COLO829 (cell line): ENCODE measurements at places on chromosomes 6 and 20.

DNA sequence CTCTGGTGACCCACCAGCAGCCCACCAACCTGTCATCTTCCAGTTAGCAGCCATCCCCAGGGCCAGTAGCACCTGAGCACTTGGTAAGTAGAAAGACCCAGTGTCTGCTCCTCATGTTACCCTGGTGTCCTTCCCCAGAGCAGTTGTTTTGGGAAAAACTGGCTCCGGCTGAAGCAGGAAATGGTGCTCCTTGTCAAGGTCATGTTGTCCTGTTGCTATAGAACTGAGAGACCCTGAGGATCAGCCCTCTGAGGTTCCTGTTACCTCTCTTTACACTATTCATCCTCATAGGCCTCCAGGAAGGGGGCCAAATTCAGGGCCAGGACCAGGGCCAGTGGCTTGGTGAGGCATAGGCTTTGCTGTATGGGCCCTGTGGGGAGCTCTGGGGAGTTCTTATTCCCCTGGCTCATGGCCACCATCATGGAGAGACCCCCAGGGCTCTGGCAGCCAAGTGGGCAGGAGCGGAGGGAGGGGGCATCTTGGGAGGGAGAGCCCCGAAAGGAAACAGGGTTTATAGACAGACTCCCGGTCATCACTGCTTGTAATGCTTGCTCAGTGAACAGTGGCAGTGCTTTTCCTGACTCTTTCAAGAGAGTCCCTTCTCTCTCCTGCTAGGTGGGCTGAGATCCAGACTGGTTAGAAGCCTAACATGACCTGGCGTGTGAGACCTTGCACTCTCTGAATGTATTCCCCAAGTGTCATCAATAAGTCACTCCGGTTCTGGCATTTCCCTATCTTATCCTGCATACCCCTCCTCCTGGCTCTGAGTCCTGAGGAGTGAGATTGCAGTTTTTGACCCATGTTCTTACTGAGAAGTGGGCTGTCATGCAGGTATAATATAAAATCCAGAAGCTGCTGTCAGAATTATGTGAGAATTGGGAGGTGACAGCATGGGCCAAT lies 50.7 kb downstream of the PPARD start:
- no peak for DNase-seq

- no peak for DNase-seq
These were observed 33.4 kb downstream of the CTNNBL1 start for GRCh38 chr20:37726971-37727956.

- peak; percentile 88 for DNase-seq
These were observed 55.7 kb upstream of the TNFAIP3 start for GRCh38 chr6:137811121-137811915.

GRCh38 chr6:53529324-53530036 lies 15.4 kb downstream of the GCLC start:
- DNase-seq, result no peak

DNA sequence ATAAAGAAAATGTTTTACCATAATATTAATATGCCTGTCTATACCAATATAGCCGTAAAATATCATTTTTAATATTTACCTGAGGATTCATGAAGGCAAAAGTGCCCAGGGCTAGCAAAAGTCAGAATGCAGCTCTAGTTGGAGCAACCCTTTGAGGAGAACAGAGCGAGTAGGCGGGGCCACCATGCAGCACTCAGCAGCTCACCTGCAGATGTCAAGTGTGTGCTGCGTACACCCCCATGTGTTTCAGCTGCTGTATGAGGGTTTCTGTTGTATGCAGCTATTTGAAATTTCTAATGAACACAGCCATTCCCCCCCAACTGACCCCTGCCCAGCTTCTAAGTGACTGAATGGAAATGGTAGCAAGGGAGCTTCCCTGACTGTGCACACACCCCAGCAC lies 508.0 kb downstream of the QKI start:
- no peak for DNase-seq

DNA sequence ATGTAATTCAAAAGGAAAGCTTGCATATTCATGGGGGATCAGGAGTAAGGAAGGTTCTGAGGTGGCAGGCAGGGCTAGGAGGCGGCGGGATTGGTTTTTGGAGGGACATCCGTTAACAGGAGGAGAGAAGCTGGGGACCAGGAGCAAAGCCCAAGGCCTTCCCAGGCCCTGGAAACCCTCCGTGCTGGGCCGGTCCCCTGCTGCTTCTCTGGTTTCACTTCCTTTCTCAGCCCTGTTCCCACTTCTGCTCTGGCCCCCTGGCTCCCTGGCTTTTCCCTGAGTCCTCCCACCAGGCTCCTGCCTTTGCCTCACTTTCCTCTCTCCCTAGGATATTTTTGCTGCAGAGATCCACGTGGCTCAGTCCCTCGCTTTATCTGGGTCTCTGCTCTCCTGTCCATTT lies 26.4 kb upstream of the SALL4 start:
- no peak for DNase-seq

DNA sequence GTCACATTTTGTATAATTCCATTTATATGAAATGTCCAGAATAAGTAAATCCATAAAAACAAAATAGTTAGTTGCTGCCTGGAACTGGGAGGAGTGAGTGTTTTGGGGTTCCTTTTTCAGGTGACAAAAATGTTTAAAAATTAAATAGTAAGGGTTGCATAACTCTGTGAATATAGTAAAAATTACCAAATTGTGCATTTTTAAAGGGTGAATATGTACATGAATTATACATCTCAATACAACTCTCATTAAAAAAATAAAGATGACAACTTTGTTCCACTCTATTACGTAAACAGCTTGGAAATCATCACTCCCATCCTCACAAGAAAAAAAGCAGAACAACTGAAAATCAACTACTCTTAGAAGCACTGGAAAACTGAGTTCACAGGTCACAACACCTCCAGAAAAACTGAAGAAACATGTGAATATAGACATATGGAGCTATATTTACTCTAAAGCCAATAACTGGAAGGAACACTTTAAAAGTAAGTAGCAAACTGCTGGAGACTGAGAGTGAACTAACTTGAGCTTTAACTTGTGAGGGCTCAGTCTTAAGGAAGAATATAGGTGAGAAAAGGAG lies 40.0 kb downstream of the RANBP9 start:
- DNase-seq, result no peak

DNA sequence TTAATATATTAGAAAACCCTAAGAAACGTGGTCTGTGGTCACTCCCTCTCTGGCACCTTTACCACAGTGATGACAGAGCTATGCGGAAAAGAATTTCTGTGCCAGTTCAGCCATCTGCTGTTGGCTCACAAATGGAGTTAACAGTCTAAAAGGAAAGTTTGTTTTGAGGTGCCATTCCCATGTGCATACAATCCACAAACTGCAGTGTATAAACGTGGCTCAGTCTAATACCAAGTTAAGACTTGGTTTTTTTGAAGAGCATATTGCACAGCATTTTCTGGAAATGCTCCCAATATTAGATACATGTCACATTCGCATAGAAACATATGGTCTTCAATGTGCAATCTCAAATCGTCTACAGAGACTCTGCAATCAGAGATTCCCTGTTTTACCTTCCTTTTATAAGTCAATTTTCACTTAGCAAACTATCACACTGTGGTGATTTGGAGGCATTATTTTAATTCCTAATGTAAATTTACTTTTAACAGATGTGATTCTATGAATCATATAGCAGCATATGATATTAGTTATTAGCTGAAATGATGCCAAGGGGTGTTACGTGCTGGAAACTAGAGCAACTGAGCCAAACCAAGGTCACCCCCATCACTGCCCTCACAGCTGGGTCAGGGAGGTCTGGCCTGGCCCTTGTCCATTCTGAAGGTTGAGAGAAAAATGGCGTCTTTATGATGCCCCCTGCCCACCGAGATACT lies 383.5 kb downstream of the PRKN start:
- no peak for DNase-seq

- DNase-seq, result no peak
These were observed 199.7 kb upstream of the SIM1 start for GRCh38 chr6:100664274-100665040.

- no peak for DNase-seq
These were observed 56.3 kb downstream of the THEMIS start for GRCh38 chr6:127844529-127844928.

DNA sequence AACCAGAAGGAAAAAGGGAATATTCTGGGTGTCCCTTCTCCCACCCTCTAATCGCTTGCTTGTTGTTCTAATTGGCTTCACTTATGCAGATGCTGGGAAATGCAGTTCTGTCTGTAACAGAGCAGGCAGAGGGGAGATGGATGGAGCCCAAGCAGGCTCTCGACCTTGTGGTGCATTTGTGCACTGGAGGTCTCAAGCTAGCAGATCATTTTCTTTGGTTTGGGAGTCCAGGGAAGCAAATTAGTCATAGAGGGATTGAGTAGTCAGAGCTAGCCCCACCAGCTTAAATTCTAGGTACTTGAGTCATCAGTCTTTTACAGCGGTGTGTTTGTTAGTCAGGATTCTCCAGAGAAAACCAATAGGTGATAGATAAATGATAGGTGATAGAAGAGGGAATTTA lies 234.7 kb upstream of the ECI2 start:
- DNase-seq, result no peak

GRCh38 chr20:4476903-4477500 lies 244.7 kb upstream of the PRND start:
- no peak for DNase-seq

- no peak for DNase-seq
These were observed 3.3 kb upstream of the IL22RA2 start for GRCh38 chr6:137176729-137177128.
